ENCODE measurements at places on chromosomes 11 and 22. TPM values are rescaled to one million over a fixed set of nuclear protein-coding genes. Genes with fewer than 3 reads are reported as not detected.

DNA sequence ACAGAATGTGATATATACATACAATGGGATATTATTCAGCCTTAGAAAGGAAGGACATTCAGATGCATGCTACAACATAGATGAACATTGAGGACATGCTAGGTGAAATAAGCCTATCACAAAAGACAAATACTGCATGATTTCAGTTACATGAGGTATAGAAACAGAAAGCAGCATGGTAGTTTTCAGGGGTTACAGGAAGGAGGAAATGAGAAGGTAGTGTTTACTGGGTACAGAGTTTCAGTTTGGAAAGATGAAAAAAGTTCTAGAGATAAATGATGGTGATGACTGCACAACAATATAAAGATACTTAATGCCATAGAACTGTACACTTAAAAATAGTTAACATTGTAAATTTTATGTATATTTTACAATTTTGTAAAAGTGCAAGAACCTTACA lies 266.7 kb upstream of the C11orf87 start:
- peaks cover 5% of the 10 kb centered on the region for H3K36me3 ChIP-seq
- no peak overlapping the region for H3K27ac ChIP-seq
- H3K27me3 ChIP-seq: peaks cover 13% of the 10 kb centered on the region

DNA sequence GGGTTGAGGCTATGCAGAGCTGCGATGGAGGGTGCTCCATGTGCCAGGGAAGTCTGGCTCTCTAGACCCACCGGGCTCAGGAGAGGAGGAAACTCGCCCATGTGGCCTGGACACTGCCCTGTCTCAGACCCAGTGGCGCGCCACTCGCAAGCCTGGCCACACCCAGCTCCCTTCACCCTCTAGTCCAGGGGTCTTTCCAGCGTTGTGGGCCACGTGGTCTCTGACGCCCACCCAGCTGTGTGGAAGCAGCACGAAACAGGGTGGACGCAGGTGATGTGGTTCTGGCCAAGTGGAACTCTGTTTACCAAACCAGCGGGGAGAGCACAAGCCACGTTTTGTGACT lies 28.2 kb downstream of the PPIL2 start:
- H3K36me3 ChIP-seq: peaks cover 13% of the 10 kb centered on the region
- peaks cover 8% of the 10 kb centered on the region for H3K4me1 ChIP-seq
- H3K4me3 ChIP-seq: no peak overlapping the region
- H3K27ac ChIP-seq: no peak overlapping the region

DNA sequence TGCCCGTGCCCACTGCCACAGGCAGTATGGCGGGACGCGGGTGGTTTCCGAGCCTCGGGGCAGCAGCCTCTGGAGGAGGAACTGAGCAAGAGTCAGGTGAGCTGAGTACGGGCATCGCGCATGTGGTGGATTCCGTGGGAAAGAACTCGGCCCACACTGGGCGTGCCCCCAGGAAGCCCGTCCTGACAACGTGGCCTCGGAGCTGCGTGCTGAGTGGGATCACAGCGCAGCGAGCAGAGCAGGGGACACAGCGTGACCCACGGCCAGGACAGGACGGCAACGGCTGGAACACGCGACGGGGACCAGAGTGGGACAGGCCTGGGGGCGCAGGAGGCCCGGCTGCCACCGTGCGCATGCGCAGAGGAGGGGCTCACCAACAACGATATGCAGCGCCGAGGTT lies 36.8 kb downstream of the CERK start:
- no peak for DNase-seq
- peaks cover 13% of the 10 kb centered on the region for H3K36me3 ChIP-seq
- no peak overlapping the region for H3K4me3 ChIP-seq
- H3K27ac ChIP-seq: no peak overlapping the region
- no peaks in the 10 kb centered on the region for H3K27me3 ChIP-seq

GRCh38 chr11:88482871-88483301 lies 145.3 kb upstream of the CTSC start:
- H3K27ac ChIP-seq: no peak overlapping the region
- H3K36me3 ChIP-seq: peaks cover 3% of the 10 kb centered on the region
- peaks cover 6% of the 10 kb centered on the region for H3K4me1 ChIP-seq
- H3K27me3 ChIP-seq: no peaks in the 10 kb centered on the region
- DNase-seq: no peak

- H3K4me3 ChIP-seq: no peak overlapping the region
- H3K4me1 ChIP-seq: peaks cover 3% of the 10 kb centered on the region
- no peaks in the 10 kb centered on the region for H3K36me3 ChIP-seq
- H3K27ac ChIP-seq: no peak overlapping the region
Observed at GRCh38 chr11:69213316-69213715, 57.6 kb downstream of the SMIM38 start.

GRCh38 chr11:57310630-57311086 lies 14.1 kb downstream of the TNKS1BP1 start:
- H3K27ac ChIP-seq: peak overlapping the region; percentile 9
- H3K4me1 ChIP-seq: peaks cover 15% of the 10 kb centered on the region
- no peak for DNase-seq
- peak overlapping the region; percentile 79 for H3K4me3 ChIP-seq

DNA sequence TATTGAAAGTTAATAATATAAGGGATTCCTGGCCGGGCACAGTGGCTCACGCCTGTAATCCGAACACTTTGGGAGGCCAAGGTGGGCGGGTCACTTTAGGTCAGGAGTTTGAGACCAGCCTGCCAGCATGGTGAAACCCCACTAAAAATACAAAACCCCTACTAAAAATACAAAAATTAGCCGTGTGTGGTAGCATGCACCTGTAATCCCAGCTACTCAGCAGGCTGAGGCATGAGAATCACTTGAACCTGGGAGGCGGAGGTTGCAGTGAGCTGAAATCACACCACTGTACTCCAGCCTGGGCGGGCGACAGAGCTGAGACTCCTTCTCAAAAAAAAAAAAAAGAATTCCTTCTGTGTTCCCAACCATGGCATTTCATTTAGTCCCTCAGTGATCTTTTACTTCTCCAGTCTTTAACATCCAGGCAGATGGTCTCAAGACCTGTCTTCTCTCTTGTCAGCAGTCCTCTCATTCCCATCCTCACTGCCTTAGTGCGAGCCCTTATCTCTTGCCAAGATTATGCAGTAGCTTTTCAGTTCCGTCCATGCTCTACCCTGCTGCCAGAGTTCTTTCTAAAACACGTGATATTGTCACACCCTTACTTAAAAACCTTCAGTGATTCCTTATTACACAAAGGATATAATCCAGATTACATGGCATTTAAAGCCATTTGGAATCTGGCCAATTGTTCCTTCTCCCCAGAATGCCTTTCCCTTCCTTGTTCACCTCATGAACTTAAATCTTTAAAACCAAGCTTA lies 17.9 kb downstream of the RTN3 start:
- H3K27ac ChIP-seq: no peak overlapping the region
- H3K4me3 ChIP-seq: no peak overlapping the region
- H3K36me3 ChIP-seq: peaks cover 10% of the 10 kb centered on the region
- peaks cover 3% of the 10 kb centered on the region for H3K4me1 ChIP-seq
- H3K27me3 ChIP-seq: no peaks in the 10 kb centered on the region

DNA sequence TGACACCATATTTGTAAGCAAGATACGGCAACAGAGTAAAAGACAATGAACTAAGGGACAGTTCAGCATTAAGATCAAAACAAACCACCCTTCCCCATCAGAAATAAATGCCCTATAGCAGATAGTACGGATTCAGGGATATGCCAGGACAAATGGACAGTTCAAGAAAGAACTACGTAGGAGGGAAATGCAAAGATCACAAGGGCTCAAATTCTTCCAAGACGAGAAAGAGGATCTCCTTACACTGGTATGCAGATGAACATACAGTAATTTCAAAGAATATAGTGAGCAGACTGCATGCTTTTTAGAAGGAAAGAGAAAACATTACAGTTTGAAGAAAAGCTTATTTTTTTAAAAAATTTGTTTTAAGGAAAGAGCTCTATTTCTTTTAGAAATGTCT lies 124.7 kb upstream of the APOA1 start:
- no peak overlapping the region for H3K27ac ChIP-seq
- peaks cover 3% of the 10 kb centered on the region for H3K4me1 ChIP-seq
- no peak for DNase-seq

DNA sequence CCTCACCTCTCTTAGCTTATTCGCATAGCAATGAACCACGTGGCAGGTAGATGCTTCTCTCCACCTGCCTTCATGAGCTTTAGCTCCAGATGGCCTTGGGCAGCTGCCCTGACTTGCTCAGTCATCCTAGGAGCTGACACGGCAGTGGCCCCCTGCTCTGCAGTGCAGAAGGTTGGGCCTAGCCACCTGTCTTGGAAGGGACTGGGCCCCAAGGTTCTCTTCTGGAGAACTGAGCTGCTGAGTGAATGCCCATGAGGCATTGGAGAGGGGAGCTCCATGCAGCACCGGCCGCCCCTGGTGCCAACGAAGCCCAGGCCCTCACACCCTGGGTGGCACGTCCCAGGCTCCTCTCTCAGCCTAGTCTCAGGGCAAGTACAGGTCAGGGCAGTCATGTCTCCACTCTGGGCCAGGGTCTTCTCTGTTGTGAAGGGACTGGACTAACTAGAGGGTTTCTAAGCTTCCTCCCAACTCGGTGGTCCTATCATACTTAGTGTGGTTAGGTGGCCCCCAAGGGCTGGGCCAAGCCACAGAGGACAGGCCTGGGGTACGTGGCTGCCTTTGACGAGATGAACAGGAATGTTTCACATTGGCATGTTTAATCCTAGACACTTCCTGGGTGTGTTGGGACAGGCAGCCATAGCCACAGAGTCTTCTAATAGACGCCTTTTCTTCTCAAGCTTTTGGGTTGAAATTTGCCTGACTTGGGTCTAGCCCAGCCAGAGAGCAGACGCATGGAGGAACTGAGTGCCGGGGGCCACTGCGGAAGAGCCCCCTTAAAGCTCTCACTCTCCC lies 47.9 kb downstream of the ALX4 start:
- H3K27ac ChIP-seq: no peak overlapping the region
- no peak for DNase-seq
- peaks cover 4% of the 10 kb centered on the region for H3K36me3 ChIP-seq
- no peak overlapping the region for H3K4me3 ChIP-seq
- peaks cover 9% of the 10 kb centered on the region for H3K27me3 ChIP-seq

DNA sequence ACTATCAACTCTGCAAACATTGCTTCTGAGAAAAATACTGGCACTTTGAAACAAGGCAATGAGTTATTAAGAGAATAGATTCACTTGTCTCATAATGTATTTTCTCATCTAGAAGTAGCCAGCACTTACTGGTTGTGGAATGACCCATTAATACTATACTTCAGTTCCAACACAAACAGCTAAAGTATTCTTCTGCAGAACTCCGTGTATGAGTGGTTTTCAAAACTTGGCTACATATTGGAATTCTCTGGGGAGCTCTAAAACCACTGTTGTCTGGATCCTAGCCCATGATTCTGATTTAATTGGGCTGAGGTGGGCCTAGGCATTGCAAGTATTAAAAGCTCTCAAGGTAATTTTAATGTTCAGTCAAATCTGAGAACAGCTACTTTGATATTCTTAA lies 1416.4 kb upstream of the RAG2 start:
- H3K27ac ChIP-seq: no peak overlapping the region
- no peaks in the 10 kb centered on the region for H3K4me1 ChIP-seq
- no peaks in the 10 kb centered on the region for H3K27me3 ChIP-seq
- H3K4me3 ChIP-seq: no peak overlapping the region

Gene RFPL1
- not detected for total RNA-seq

Gene EIF4ENIF1
- total RNA-seq: 41.0 TPM

Gene OR6T1
- not detected for total RNA-seq

Gene CLCF1
- 4.7 TPM for total RNA-seq
